Kidney glomerular epithelial cell (primary cell): ENCODE measurements at places on chromosomes 4 and X.

GRCh38 chr4:75599647-75600046 lies 30.7 kb downstream of the CDKL2 start:
- no peak for DNase-seq

DNA sequence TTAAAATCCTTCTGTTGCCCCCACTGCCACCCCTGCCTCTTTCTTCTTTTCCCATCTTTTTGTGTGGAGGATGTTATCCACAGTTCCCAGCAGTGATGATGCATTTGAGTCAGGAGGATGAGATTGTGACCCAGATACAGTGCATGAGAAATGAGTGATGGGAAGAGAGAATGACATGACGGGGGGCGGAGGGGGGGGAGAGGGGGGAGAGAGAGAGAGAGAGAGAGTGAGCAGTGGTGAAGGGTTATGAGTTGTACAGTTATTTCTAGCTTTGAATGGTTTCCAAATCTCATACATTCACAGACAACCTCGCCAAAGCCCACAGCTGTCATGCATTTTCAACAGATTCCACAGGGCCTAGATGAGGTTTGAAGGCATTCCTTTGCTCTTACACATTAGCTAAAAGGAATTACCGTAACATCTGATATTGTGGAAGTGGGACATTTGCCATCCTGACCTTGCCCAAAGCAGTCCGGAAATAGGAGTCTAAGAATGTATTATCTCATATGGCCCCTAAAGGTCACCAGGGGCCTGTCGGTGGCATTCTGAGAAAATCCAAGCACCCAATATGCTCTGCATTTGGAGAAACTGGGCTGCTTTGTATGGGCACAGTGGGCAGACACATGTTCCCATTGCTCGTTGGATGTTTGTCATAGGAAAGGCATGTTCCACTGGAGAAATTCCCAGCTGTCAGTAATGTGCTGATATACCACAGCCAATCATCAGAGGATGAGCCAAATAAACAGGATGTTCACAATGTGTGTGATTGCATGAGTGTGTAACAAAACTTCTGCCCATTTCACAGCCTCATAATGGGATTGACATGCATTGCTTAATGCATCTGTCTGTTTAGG lies 435.8 kb downstream of the SPRY1 start:
- DNase-seq: peak; percentile 96

GRCh38 chr4:137934911-137935310 lies 307.2 kb downstream of the SLC7A11 start:
- no peak for DNase-seq

GRCh38 chrX:70332600-70332999 lies 42.7 kb downstream of the KIF4A start:
- DNase-seq: no peak

DNA sequence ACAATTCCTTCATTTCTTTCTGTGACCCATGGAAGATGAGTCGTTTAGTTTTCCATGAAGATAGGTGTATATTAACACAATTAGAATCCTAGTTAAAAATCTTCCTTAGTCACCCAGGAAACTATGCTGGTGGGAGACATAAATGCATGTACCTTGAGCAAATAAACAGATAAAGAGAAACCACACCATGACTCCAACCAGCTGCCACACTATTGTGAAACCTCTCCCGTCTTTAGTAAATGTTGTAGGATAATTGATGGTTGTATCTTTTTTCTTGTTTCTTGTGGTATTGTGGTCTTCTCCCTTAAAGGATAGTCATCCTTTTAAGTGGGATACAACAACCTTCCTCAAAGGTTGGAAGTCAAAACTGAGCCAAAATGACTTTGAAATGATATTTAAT lies 103.8 kb upstream of the LEF1 start:
- peak; percentile 91 for DNase-seq

DNA sequence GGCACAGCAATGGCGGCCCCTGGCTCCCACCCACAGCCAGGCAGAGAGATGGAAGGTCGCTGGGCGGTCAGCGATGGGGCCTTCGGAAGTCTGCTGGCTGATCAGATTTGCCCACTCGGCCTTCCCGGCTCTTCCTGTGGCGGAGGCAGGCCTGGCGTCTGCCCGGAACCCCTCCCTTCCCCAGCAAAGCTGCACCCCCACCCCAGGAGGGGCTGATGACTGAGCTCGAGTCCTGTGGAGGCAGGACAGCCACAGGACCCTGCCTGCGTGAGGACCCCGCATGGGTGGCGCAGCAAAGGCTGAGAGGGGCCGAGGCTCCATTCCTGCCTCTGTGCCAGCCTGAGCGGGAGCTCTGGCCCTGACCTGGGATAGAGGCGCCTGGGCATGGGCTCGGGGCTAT lies 34.8 kb downstream of the TACC3 start:
- no peak for DNase-seq

GRCh38 chr4:3366893-3367775 lies 74.3 kb downstream of the RGS12 start:
- DNase-seq: no peak

DNA sequence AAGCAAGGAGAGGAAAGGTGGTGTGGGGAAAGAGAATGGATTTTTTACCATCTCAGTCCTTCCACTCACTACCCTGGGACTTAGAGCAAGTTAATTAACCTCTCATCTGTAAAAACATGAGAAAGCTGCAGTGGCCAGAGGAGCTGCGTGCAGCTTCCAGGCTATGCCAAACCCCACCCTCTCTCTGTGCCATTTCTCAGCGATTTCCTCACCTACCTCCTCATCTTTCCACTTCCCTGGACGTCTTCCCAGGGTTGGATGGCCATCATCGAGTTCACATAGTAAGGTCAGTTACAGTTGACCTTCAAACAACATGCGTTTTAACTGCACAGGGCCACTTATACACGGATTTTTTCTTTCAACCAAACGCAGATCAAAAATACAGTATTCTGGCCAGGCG lies 64.3 kb downstream of the SMIM20 start:
- DNase-seq: no peak

DNA sequence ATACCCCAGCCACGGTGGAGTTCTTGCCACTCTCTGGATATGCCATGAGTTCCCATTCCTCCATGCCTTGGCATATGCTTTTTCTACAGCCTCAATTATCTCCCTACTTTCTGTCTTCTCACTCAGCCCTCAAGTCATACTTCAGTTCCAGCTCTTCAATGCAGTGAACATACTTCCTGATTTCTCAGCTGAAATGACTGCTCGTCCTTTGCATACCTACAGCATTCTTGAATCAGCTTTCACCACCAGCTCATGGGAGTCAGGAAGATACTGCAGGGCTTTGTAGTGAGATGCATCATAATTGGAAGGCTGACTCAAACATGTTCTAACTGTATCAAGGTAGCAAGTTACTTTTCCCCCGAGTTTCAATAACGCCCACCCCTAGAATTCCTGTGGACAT lies 118.4 kb downstream of the APBB2 start:
- no peak for DNase-seq

DNA sequence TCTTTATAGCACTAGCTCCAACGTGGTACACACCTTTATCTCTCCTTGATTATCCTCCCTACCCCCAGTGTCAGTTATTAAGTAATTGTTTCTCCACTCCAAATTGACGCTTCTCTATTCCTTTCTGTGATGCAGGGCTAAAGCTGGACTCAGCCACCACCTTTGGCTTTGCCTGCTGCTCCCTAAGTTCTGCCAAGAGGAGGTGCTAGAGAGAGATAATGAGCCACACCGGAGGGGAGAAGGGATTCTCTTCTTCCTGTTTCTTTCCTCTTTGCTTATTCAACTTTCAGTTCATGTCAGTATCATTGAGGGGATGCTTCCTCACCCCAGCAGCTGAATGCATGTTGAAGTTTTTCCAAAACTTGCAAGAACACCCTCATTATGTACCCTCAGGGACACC lies 176.5 kb downstream of the GBA3 start:
- no peak for DNase-seq

- DNase-seq: no peak
Measured at GRCh38 chr4:101128473-101128872, 218.9 kb downstream of the PPP3CA start.

GRCh38 chr4:95155759-95156451 lies 392.9 kb downstream of the UNC5C start:
- peak; percentile 56 for DNase-seq

- no peak for DNase-seq
Measured at GRCh38 chr4:124343661-124344171, 368.8 kb downstream of the ANKRD50 start.

- peak; percentile 38 for DNase-seq
Measured at GRCh38 chr4:55312489-55313101, 33.4 kb upstream of the SRD5A3 start.

DNA sequence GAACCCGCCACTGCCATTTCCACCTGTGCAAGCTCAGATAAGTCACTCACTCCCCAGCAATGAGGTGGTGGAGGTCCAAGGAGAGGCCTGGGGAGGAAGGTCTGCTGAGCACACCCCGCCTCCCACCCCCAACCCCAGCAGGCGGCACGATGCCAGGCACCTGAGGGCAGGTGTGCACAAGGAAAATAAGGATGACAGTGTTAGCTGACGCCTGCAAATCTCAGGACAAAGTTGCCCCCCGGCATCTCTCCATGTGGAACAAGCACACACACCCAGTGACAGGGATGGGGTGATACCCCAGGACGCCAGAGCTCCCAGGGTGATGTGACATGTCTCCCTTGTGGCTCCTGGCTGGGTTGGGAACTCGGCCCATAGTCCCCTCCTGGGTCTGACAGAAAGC lies 9.9 kb downstream of the JAKMIP1 start:
- DNase-seq: no peak

DNA sequence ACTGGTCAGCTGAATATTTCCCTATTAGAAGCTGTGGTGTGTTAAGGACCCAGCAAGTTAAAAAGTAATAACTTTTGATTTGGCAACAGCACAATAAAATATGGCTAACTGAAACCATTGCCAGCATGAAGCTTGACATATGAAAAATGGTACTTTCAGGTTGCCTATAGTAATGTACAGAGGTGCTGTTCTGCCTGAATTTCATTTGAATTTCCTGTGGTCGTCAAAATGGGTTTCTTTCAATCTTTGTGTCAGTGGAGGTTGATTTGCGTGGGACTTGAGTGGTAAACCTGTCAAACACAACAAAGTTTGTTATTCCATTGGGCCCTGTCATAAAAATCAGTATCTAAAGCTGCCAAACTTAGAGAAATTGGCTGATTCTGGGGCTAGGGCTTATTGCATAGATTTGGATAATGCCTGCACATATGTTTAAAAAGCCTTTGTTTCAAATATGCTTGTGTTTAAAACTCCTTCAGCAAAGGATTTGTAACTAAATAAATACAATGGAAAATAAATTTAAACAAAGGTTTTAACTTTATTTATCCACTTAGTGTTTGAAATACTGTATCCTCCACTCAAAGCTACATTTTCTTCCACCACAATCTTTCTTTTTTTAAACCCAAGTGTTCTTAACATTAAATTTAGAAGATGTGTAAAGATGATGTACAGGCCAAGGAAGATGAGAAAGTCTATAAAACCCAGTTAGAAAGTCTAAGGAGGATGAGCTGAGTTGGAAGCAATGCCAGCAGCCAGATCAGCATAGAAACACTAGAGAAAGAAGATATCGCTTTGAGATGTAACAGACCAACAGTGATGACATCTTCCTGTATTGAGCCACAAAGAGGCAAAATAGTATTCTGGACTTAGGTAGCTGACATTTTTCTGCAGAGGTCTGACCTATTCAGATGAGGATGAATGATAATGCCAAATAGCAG lies 134.8 kb upstream of the GIMD1 start:
- no peak for DNase-seq

- no peak for DNase-seq
Measured at GRCh38 chr4:99504804-99505502, 5.9 kb upstream of the C4orf17 start.

DNA sequence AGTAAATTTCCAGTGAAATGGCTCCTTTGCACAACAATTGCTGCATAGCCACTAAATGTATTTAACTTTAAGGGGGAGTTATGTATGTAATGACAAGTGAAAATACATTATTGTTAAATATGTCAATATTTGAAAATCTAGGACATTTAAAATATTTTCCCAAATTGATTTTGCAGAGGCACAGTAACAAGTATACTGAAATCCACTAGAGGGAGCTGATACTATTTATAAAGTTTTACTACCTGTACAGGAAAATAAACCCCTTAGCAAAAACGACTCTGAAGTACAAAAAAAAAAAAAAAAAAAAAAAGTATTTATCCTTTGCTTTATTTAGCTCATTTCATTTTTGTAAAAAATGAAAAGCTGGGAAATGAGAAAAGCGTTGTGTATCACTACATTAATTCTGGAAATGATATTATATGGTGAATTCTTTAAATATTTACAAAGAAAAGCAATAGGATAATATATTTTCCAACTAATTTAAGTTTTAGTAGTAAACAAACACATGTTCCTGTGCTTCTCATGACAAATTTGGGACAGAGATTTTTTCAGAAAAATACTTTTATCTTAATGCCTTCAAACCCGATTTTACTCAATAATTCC lies 727.7 kb downstream of the DMD start:
- no peak for DNase-seq

GRCh38 chr4:134260126-134260525 lies 58.5 kb upstream of the PABPC4L start:
- no peak for DNase-seq

DNA sequence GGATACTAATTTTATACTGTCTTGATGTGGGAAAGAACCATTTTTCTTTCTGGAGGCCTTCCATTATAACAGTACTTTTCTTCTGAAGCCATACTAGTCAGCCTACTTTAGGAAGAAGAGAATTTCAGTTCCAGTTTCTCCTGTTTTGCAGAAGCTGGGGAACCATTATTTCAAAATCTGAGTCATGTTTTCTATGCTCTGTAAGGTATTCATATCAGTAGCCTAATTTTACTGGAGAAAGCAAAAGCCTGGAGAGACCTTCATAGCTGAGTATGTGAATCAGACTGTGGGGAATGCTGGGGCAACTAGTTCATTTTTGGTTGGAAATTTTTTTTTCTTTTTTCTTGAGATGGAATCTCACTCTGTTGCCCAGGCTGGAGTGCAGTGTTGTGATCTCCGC lies 22.4 kb downstream of the AFF1 start:
- DNase-seq: no peak
